ENCODE measurements at places on chromosomes 1 and 21. TPM values are rescaled to one million over a fixed set of nuclear protein-coding genes. Genes with fewer than 3 reads are reported as not detected.

Gene PTGER3
- total RNA-seq, result 11.0 TPM

Gene FABP3
- 8.1 TPM for total RNA-seq

Gene CTSK
- total RNA-seq, result 47.1 TPM

Gene RPL5
- 1,429 TPM for total RNA-seq

Gene GRHL3
- total RNA-seq, result not detected

DNA sequence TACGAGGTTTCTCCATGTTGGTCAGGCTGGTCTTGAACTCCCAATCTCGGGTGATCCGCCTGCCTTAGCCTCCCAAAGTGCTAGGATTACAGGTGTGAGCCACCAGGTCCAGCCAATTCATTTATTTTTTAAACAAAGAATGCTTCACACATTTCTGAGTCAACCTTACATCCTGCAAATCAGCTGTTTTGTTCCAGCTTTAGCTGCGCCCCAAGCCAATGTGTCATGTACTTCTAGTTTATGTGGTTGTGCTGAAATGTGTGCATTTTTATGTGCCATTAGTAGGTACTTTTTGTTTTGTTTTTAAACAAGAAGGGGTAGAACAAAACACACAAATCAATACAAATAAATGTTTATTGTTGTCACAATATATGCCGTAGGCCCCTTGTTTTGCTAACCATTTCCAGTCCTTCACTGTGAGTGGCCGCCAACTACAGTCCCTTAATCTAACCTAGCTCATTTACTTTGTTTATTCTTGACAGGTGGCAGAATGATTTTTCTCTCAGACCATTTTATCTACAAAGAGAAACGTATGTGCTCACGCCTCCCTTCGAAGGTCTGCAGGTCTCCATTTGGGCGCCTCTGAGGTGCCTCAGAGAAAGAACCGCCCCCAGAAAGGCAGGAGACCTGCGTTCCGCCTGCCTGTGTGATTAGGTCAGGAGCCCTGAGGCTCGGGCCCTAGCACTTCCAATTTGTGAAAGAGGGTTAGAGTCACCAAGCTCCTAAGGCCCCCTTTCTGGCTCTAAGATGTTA lies 2.8 kb upstream of the CASQ2 start:
- H3K4me1 ChIP-seq, result peaks cover 5% of the 10 kb centered on the region
- H3K4me3 ChIP-seq, result no peak overlapping the region
- H3K27ac ChIP-seq, result peak overlapping the region; percentile 65
- H3K27me3 ChIP-seq, result no peaks in the 10 kb centered on the region
- no peak for DNase-seq
- H3K36me3 ChIP-seq, result no peaks in the 10 kb centered on the region

GRCh38 chr1:156154317-156154749 lies 948 bp downstream of the SEMA4A start:
- H3K36me3 ChIP-seq, result no peaks in the 10 kb centered on the region
- no peak for DNase-seq
- peaks cover 7% of the 10 kb centered on the region for H3K4me1 ChIP-seq

- H3K4me1 ChIP-seq, result no peaks in the 10 kb centered on the region
- H3K27me3 ChIP-seq, result no peaks in the 10 kb centered on the region
- no peak overlapping the region for H3K27ac ChIP-seq
- no peaks in the 10 kb centered on the region for H3K36me3 ChIP-seq
Measured at GRCh38 chr1:212769459-212770167, 22.0 kb downstream of the NSL1 start.

DNA sequence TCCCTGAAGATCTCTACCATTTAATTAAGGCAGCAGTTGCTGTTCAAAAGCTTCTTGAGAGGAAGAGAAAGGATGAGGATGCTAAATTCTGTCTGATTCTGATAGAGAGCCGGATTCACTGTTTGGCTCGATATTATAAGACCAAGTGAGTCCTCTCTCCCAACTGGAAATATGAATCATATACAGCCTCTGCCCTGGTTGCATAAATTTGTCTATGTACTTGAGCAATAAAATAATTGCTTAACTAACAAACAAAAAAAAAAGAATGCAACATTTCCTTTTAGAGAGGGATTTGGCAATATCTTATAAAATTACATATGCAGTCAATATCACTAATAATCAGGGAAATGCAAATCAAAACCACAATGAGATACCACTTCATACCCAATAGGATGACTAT lies 26.8 kb downstream of the ALDH9A1 start:
- no peaks in the 10 kb centered on the region for H3K4me1 ChIP-seq
- H3K27ac ChIP-seq, result no peak overlapping the region
- H3K36me3 ChIP-seq, result peaks cover 5% of the 10 kb centered on the region
- no peaks in the 10 kb centered on the region for H3K27me3 ChIP-seq
- DNase-seq, result no peak
- no peak overlapping the region for H3K4me3 ChIP-seq

DNA sequence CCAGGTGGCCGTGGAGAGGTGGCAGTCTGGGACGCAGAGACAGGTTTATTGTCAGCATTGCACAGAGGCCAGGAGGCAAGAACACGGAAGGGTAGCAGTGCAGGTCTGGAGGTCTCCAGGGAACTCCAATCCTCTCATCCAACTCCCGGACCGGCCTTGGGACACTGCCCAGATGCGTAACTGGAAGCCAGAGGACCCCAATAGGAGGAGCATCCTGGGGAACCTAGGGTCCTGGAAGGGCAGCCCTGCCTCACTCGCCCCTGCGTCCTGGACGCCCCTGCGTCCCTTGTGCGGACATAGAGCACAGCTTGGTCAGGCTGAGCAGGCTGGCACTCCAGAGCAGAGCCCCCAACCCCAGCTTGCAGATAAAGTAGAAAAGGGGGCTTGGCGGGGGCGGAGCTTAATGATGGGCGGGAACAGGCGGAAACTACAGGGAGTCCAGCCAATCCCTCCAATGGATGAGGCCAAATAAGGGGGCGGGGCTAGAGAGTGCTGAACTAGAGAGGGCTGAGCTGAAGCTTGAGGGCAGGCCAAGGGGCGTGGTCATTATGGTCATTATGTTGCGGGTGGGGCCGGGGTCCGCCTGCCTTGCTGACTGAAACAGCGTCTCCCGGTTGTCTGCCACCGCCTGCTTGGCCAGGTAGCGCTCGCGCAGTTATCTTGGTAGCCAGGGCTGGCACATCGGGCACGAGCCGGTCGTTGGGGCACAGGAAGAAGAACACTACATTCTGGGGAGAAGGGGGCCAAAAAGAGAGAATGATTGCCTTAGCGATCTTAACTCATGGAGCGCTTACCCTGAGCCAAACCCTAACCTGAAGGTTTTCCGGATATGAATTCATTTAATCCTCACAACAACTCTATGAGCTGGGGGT lies 3.7 kb upstream of the ARHGEF19 start:
- peak; percentile 67 for DNase-seq
- no peaks in the 10 kb centered on the region for H3K27me3 ChIP-seq
- no peaks in the 10 kb centered on the region for H3K36me3 ChIP-seq
- peaks cover 25% of the 10 kb centered on the region for H3K4me1 ChIP-seq

DNA sequence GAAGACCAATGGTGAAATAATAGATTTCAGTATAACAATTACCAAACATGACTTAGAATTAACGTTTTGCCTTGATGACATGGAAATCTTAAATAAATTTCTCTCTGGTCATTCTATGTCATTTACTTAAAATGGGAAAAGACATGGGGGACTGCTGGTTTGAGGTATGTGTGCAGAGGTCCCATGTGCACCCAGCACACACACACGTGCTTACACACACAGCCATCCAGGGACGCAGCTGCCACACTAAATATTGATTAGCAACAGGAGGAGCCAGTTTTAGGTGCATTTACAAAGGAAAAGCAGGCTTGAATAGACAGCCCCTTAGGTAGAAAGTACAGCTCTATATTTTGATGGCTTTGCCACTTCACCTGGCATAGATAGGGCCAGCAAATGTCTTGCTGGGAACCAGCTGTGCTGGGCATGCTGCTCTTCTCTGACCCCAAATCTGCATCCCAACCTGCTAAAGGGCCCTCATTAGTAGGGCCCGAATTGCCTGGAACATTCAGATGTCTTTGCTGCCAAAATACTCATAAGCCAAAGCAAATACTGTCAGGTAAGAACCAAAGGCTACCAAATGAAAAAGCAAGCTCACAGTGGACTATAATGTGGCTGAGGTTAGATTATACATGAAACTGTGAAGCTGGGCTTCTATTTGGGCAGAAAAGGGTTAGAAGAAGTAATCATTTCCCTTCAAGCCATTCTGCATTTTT lies 399.9 kb downstream of the HHAT start:
- no peaks in the 10 kb centered on the region for H3K27me3 ChIP-seq
- no peaks in the 10 kb centered on the region for H3K4me1 ChIP-seq
- H3K4me3 ChIP-seq, result no peak overlapping the region
- no peak overlapping the region for H3K27ac ChIP-seq

DNA sequence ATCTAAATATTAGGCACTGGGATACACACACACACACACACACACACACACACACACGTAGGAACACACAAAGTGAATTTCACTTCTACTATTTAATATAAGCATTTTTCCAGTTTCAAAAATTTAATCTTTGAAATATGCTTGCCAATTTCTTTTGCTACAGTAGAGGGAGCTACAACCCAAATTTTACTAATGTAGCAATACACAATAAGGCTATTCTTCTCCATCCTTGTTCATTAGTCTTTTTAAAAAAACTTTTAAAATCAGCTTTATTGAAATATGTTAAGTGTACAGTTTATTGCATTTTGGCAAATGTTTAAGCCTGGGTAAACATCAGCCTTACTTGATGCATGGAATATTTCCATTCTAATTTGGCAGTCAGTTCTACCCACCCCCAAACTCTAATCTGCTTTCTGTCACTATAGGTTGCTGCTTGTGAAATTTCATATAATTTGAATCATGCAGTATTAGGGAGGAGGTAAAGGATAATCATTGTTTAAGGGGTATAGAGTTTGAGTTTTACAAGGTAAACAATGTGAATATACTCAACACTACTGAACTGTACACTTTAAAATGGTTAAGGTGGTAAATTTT lies 93.0 kb upstream of the TENT5C start:
- no peak overlapping the region for H3K4me3 ChIP-seq
- no peak for DNase-seq
- no peaks in the 10 kb centered on the region for H3K27me3 ChIP-seq
- H3K4me1 ChIP-seq, result no peaks in the 10 kb centered on the region
- no peak overlapping the region for H3K27ac ChIP-seq

DNA sequence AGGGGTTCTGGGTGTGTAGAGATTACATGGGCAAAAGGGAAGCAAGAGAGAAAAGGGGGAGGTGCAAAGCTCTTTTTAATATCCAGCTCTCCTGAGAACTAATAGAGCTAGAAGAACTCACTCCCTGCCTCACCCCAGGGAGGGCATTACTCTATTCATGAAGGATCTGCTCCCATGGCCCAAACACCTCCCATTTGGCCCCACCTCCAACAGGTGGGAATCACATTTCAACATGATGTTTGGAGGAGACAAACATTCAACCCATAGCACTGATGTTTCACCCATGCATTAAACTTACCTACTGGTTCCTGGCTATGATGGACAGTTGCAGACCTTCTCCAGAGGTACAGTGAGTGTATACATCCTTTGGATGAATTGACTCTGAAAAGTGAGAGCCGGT lies 7.3 kb upstream of the JUN start:
- H3K27ac ChIP-seq, result no peak overlapping the region
- no peak for DNase-seq
- no peak overlapping the region for H3K4me3 ChIP-seq

GRCh38 chr1:227841096-227841495 lies 25.6 kb downstream of the PRSS38 start:
- no peak overlapping the region for H3K27ac ChIP-seq
- H3K36me3 ChIP-seq, result no peaks in the 10 kb centered on the region
- no peaks in the 10 kb centered on the region for H3K4me1 ChIP-seq
- no peak overlapping the region for H3K4me3 ChIP-seq

DNA sequence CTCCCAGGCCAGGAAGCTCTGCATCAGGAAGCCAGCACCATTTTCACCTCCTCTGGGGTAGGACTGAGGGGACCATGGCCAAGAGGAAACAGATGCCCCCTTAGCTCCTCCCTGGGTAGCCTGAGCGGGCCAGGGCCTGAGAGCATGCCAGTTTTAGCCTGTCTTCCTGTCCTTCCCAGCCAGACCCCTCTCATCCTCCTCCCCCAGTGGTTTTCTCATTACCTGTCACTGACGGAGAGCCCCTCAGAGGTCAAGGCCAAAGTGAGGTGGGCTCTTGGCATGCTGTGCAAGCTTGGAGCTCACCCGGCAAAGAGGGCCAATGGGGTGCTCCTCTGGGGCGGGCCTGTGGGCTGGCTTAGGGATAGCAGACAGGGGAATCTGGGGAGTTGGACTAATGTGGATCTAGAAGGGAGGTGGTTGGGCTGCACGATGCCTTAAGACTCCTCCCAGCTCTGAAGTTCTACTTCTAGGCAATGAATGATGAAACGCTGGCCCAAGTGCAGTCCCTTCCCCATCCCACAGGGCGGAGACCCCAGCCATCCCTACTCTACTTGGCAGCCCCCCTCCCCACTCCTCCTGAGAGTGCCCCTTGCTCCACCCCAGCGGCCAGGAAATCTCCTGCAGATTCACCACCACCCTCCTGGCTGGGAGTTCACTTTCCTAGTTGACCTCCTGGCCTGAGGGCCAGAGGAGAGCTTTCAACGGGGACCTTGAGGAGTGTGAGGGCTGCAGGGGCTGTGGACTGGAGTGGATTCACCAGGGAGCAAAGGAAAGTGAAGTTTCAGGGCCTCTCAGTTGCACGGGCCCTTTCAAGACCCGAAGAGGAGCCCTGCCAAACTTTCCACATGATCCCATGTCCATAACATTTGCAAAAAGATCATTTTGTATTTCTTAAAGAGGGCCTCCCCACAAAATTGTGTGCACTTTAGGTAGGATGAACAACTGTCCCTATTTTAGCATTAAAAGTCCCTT lies 9.4 kb upstream of the LMNA start:
- peaks cover 89% of the 10 kb centered on the region for H3K4me1 ChIP-seq
- H3K4me3 ChIP-seq, result no peak overlapping the region
- H3K36me3 ChIP-seq, result no peaks in the 10 kb centered on the region
- DNase-seq, result peak; percentile 15
- peak overlapping the region; percentile 96 for H3K27ac ChIP-seq

DNA sequence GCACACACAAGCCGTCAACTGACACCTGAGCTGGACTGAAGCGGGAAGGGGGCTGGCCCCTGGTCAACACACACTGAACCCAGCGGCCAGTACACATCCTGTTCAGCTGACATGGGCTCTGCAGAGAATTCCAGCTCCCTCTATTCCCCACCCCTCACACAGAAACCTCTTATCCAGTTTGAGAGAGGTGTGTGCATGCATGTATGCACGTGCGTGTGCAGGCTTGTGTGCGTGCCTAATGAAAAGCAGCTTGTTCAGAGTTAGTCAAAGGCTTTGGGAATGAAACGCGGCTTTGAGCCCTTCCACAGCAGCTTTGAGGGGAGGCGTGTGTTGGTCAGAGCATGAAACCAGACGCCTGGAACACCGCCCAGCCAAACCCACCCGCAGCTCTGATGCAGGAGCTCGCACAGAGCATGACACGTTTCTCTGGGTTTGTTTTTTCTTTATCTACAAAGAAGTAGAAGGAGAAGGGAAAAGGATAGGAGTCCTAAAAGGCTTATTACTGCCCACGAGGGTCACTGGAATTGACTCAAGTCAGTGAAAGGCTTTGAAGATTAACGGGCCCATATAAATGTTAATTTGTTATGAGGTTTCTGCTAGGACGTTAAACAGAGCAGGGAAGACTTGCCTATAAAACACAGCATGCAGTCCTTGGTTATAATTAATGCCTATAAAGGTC lies 184.2 kb downstream of the ETS2 start:
- DNase-seq, result no peak
- H3K4me1 ChIP-seq, result no peaks in the 10 kb centered on the region
- H3K27ac ChIP-seq, result no peak overlapping the region
- no peaks in the 10 kb centered on the region for H3K27me3 ChIP-seq
- H3K36me3 ChIP-seq, result no peaks in the 10 kb centered on the region

Data from tibial nerve (tissue), 4 donors.